Suppressor macrophage treated with lipopolysaccharide for 1 hour (primary cell): ENCODE measurements at places on chromosomes 3 and 15.

DNA sequence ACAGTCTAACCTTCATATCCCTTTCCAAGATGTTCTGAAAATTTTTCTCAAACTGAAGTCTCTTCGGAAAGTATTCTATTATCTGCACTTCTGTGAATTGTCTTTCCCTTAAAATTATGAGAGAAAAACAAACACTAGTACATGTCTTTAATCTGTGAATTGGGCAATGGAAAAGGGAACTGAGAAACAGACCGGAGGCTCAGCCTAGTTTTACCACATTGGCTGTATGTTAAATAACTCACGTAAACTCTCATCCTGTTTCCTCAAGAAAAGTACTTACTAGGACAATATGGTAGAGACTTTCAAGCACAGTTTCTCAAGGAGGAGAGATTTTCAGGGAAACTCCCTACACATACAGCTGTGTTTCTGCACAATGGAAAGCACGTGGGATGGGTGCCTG lies 982.2 kb upstream of the SEMA6D start:
- no peak for DNase-seq

DNA sequence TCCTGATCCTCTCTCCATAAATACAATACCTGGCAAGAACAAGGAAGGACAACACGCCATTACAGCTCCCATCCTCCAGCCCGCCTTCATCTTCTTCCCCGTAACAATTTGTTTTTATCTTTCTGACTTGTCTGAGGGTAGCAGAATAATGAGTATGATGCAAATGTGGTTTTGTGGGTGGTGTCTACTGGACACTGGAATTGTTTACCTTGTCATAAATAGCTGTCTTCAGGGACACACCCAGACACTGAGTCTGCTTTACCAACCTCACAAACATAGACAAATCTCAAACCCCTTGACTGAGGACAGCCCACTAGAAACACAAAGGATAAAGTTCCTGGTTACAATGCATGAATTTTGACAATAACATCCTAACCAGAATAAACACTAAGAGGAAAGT lies 13.4 kb downstream of the WDR72 start:
- no peak for DNase-seq

GRCh38 chr15:44093836-44094235 lies 101.2 kb downstream of the FRMD5 start:
- DNase-seq = no peak

DNA sequence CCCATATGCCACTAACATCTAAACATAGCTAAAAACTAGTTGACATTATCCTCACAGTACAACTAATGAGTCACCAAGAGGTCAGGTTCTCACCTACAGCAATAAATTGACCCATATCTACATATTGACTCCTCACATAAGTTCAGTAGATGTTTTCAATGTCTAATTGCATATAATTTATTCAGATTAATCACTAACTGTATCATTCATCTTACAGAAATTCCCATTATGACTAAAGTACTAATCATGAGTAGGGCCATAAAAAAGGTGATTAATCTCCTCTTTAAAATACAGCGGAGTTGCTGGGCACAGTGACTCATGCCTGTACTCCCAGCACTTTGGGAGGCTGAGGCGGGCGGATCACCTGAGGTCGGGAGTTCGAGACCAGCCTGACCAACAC lies 82.4 kb upstream of the ST3GAL6 start:
- DNase-seq = no peak

GRCh38 chr3:23762214-23762613 lies 43.5 kb upstream of the UBE2E1 start:
- no peak for DNase-seq

- no peak for DNase-seq
These were observed 32.2 kb upstream of the PTPN23 start for GRCh38 chr3:47348411-47349154.
